ENCODE measurements at places on chromosomes 1 and 21.

- no peak for DNase-seq
Observed at GRCh38 chr1:172754609-172755008, 95.7 kb downstream of the FASLG start.

GRCh38 chr1:64263856-64264255 lies 60.4 kb downstream of the UBE2U start:
- no peak for DNase-seq

DNA sequence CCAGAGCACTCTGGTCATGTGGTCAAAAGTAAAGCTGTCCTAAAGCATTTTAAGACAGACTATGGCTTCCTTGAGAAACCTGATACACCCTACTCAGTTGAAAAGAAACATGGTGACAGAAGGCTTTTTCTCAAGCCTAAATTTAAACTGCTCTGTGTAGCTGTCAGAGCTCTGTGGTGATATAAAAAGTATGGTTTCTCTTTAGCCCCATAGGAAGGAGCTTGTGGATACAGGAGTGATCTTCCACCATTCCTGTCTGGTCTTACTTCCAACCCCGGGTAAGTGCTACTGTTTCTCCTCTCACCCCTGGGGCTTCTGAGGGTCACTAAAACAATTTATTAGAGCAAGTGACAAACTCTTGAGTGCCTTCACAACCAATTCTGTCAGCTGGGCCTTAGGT lies 8.5 kb downstream of the TP53BP2 start:
- DNase-seq = peak; percentile 71

- no peak for DNase-seq
Observed at GRCh38 chr1:20401405-20402010, 84.5 kb downstream of the CAMK2N1 start.

- no peak for DNase-seq
Observed at GRCh38 chr1:162756523-162756922, 34.0 kb upstream of the HSD17B7 start.

GRCh38 chr1:17201201-17202021 lies 3.5 kb upstream of the PADI1 start:
- no peak for DNase-seq

DNA sequence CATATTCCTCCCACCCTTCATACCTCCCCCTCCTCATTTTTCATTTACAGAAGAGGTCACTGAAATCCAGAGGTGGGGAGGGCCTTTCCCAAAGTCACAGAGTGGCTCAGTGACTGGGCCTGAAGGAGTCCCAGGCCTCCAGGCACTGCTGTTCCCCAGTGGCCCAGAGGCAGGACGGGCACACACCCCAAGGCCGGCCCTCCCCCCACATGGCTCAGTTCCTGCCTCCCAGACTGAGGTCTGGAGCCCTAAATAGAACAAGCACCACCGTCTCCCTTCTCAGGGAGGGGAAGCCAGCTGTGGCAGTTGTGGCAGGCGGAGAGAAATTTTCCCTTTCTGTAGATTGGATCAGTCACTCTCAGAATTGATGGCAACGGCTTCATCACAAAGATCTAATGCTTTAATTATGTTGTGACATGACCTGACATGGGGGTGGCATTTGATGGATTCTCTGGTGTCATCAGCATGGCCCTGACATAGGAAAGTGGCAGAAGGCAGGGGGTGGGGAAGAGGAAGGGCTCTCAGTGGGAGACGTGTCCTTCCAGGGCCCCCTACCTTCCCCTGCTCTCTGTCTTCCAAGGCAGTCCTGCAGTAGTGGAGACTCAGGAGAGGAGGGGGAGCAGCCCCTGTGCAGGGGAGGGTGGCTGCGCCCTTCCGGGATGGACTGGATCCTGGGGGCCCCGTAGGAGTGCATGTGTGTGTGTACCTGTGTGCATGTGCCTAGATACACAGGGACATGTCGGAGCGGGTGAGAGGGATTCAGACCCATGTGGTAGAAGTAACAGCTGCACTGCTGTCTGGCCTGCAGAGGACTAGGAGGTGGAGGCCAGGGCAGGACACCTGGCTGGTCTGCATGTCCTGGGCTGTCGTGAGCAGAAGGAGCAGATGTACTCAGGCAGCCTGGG lies 41.2 kb upstream of the FOXO6 start:
- DNase-seq = peak; percentile 65

- no peak for DNase-seq
Observed at GRCh38 chr1:117674521-117675400, 68.9 kb downstream of the TENT5C start.

DNA sequence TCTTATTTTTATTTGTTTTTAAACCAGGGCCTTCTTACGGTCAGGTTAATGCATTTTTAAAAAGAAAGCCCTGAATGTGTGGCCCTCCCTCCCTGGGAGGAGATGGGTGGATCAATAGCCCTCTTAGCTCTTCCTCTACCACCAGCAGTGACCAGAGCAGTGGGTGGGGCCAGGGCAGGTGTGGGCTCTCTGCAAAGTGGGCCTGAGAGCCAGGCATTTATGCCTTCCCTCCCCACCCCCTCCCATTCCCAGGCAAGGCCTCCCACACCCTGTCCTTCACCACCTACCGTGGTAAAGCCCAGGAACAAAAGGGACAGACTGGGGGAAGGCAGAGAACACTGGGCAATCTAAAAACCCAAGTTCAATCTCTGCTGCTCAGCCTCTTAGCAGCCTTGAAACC lies 63.9 kb downstream of the SSBP3 start:
- no peak for DNase-seq

DNA sequence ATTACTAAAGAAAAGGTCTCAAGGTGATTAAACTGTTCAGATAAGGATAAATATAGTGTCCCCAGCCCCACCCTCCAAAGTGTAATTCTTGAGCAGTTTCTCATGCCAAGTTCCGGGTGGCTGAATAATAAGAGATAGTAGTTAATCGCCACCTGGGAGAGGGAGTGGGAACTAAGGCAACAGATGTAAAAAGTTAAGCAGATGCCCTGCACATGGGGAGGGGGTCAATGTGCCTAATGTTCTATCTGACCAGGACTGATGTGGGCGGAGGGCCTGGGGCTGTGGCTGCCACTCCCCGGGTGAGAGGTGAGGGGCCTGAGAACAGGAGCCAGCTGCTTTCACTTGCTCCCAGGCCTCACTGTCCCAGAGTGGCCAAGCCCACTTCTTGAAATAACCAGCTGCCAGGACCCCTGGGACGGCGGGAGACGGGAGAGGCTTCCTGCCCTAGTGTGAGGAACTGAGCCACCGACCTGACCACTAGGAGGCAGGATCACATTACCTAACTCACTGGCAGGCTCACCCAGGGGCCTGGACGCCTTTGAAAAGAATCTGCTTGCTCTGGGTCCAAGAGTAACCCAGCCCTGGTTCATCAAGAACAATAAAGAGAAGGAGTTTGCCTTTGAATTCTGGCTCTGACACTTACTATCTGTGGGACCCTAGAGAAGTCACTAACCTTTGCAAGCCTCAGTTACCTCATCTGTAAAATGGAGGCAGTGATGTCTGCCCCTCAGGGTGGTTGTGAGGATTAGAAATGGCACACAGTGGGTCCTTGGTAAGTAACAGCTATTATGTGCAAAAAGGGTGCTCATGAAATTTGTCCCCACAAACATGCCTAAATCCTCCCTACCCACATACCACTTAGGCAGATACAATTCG lies 179.2 kb downstream of the ATG4C start:
- no peak for DNase-seq
